Activated T-cell treated with anti-CD3 and anti-CD28 coated beads, Interleukin-2, amount 50 U/mL, for 4 hours (primary cell): ENCODE measurements at places on chromosomes 1 and 21.

- peak; percentile 6 for DNase-seq
Observed at GRCh38 chr1:201999625-202000238, 10.7 kb upstream of the ELF3 start.

DNA sequence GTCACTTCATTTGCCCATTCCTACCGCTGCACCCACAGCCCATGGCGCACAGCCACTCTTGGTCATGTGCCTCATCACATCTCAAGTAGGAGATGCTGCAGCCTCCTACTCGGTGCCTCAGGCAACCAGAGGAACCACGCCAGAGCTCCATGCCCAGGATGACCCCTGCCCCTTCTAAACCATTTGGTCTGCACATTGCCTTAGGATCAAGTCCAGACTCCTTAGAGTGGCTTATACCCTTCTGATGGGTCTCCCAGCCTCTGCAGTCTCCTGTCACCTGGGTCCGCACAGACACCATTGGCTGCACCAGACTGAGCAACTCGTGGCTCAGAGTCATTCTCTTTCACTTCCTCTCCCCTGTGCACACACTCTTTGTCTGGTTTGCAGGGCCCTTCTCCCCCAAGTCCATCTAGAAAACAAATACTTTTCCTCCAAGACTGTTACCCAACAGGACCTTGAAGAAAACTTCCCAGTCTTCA is 2.2 kb upstream of the ADORA3 start:
- DNase-seq, result no peak

DNA sequence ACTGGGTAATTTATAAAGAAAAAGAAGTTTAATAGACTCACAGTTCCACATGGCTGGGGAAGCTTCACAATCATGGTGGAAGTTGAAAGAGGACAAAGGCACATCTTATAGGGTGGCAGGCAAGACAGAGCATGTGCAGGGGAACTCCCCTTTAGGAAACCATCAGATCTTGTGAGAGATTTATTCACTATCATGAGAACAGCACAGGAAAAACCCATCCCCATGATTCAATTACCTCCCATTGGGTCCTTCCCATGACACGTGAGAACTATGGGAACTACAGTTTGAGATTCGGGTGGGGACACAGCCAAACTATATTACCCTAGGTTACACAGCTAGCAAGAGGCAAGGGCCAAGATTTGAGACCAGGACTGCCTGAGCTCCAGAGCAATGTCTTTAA is 30.4 kb upstream of the SOX13 start:
- no peak for DNase-seq

DNA sequence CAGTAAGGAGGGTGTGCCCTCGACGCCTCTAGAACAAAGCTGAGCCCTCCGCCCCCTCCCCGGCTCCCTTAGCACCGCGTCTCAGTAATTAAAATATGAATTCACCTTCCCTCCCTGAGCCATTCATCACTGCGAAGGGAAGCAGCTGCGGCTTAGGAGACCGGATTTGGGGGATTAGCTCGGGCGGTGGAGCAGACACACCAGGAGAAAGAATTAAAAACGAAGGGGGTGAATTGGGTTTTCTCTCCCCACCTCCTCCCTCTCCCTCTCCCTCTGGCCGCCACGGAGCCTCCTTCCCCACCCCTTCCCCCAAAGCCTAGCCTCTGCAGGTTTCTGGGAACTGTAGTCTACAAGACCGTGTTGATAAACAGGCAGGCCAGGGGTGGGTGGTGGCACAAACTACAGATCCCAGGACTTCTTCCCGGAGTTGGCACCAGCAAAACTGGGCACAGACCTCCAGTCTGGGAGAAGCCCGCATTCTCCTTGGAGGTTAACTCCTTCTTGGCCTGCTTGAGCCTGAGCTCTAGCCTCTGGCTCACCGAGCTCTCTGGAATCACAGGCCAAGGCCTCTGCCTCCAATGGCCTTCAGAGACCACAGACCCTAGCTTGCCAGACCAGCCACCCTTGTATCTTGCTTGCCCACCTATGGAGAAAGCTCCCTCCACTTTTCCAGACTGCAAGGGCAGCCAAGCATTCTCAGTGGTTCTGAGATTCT is 10.8 kb downstream of the BLACAT1 start:
- no peak for DNase-seq

DNA sequence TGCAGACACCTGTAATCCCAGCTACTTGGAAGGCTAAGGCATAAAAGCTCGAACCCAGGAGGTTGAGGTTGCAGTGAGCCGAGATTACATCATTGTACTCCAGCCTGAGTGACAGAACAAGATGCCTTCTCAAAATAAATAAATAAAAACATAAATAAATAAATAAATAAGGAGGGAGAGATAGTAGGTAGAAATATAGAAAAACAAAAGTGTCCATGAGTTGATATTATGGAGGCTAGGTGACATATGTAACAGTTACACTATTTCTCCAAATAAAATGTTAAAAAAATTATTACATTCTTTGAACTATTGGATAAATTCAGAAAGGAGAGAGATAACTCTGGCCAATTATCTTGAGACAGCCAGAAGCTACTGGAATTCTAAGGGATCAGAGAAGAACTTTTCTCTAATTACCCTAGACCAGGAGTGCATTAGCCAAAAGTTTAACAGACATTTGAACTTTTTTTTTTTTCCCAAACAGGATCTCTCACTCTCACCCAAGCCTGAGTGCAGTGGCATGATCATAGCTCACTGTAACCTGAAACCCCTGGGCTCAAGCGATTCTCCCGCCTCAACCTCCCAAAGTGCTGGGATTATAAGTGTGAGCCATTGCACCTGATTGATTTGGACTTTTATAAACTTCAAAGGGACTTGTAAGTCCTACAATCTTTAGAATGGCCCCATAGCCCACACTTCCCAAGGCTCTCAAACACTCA is 17.6 kb downstream of the SYNJ1 start:
- DNase-seq, result no peak
